Stimulated activated CD8-positive, alpha-beta memory T cell treated with anti-CD3 and anti-CD28 coated beads, Interleukin-4, amount 100 ng/mL, for 1 hour (primary cell): ENCODE measurements at places on chromosomes 3 and 15.

- no peak for DNase-seq
Observed at GRCh38 chr15:85725564-85725963, 69.2 kb downstream of the KLHL25 start.

GRCh38 chr3:152623286-152623911 lies 211.5 kb upstream of the P2RY1 start:
- DNase-seq: no peak

DNA sequence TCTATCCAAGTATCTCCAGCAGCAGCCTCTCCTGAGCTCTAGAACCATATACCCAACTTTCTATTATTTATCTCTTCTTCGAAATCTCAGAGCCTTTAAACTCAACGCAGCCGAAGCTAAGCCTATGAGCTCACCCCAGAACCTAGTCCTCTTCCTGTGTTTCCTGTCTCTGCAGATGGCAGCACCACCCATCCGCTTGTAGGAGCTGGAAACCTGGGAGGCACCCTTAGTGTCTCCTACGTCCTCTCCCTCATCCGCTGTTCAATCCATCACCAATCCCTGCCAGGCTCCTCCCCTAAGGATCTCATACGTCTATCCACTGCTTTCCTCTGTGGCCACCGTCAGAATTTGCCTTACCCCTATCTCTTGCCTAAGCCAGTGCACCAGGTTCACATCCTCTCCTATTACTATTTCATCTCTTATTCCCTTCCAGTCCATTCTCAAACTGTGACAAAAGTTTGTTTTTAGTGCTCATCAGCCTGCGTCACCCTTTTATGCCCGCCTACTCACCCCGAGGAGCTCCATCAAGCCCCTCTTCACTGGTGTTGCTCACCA lies 9.6 kb downstream of the VGLL4 start:
- no peak for DNase-seq

DNA sequence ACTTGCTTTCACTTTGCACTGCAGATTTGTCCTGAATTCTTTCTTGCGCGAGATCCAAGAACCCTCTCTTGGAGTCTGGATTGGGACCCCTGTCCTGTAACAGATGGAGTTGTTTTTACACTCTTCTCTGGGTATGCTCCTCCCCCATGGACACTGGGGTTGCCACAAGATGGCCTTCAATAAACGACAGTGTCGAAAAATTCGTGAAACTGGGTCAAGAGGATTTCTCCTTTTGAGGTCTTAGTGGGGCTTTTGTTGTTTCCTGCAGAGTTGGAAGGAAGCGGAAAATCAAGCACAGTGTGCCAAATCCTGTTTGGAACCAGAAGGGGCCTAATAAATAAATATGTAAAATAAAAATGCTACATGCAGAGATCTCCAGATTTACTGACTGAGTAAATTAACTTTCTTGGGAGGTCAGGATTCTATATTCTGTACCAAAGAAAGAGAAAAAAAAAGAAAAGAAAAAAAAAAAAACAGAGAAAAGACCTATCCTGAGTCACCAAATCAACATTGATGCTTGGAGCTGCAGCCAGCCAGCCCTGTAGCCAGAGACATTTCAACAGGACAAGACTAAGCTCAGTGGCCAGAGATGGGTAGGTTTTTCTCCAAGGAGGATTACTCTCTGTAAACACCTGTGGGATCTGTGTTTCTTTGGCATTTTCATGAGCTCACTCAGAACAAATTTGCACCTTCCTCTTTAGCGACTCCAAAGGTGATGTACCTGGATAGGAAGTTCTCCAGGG lies 24.8 kb downstream of the CCDC80 start:
- DNase-seq: no peak

- no peak for DNase-seq
Observed at GRCh38 chr3:16511681-16512434, 1.6 kb downstream of the RFTN1 start.

DNA sequence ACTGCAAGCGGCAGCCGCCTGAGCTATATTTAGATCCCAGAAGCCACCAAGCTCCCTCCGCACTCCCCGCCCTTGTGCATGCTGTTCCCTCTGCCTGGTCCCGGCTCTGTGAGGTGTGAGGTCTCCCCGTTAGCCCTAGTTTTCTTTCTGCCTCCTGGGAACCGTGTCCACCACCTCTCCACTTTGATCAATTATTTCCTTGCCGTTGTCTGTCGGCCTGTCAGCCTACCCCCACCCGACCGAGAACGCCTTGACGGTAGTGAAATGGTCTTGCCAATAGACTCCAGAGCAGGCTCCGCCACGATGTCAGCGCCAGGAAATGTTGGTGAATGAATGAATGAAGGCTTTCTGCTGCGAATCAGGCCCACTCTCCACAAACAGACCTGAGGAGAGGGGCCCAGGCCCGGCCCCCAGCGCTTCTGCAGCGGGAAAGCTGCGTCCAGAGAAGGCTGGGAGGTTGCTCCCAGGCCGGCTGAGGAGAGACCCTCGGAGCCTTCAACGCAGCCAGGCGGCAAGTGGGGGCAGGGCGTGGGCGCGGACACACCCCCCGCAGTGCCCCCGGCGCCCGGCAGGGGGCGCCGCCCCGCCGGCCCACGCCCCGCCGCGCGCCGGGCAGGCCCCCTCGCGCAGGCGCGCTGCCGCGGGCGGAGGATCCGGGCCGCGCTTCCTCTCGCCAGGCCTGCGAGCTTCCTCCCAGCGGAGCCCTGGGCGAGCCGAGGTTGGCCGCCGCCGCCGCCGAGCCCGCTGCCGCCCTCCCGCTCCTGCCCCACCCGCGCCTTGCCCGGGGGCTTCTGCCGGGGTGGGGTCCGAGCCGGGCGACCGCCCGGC lies at the start of gene CSK:
Gene CSK (plus strand): TSS at position 650 of the 828 bp plus-strand sequence. CDS start 16,218 bp downstream, outside the sequence.
- DNase-seq: peak; percentile 61

- no peak for DNase-seq
Observed at GRCh38 chr15:35289024-35289617, 204.0 kb upstream of the NANOGP8 start.

DNA sequence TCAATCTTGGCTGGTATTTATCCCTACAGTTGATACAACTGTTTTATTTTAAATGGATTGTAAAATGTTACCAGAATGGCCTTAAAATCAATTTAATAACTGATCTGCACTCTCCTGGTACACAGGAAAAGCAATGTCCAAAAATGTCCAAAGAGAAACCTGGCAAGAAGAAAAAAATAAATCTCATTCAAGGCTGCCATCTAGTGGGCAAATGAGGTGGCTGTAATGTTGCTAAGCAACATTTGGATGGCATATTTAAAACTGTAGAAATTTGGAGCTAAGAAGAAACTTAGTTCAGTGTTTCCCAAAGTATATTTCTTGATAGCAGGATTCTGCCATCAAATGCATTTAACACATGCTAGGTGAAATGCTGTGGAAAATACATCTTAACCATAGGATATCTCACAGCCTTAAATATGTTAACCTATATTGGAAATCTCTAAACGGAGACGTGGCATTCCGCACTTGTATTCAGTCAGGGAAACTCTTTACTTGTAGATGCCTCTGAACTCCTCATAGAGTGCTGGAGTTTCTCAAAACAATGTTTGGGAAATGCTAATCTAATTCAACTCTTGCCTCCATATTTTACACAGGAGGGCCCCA lies 216.8 kb downstream of the ERC2 start:
- no peak for DNase-seq

DNA sequence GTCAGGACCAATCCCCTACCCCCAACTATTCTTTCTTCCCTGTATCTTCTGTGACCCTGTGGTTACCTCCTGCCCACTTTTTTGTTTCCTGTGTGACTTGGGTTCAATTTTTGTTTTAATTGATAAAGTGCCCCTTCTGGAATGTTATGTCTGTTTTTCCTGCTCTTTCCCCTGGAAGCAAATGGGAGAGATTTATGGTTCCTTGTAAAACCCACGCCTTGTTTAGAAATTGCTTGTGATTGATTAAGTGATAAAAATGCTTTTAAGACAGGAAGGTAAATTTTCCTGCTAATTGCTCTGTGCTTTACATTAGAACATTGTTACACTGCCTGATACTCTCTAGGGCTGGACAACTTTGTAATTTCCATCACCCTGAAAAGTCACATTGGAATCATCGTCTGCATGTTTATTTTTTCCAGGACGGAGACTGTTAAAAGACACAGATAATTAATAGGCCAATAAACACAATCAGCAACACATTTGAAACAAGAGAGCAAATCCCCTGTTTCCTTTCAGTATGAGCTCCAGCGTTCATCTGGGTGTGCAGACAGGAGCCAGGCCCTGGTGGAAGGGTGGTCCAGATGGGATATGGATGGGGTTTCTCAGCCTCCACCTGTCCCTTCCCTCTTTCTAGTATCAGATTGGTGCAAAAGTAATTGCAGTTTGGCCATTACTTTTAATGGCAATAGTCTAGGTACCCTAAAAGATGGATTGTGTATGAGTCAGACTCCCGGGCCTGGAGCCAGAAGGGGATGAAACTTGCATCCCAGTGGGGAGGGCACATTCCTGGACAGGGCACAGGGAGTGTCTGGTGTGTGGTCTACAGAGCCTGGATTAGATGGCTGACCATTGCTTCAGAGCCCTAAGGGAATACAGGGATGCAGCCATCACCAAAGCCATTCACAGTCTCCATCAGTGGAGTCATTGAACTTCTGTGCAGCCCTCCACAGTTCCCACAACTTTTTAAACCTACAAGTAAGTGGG lies 58.1 kb upstream of the AGBL1 start:
- DNase-seq: no peak

- DNase-seq: no peak
Observed at GRCh38 chr3:13065727-13066126, 7.5 kb downstream of the IQSEC1 start.

DNA sequence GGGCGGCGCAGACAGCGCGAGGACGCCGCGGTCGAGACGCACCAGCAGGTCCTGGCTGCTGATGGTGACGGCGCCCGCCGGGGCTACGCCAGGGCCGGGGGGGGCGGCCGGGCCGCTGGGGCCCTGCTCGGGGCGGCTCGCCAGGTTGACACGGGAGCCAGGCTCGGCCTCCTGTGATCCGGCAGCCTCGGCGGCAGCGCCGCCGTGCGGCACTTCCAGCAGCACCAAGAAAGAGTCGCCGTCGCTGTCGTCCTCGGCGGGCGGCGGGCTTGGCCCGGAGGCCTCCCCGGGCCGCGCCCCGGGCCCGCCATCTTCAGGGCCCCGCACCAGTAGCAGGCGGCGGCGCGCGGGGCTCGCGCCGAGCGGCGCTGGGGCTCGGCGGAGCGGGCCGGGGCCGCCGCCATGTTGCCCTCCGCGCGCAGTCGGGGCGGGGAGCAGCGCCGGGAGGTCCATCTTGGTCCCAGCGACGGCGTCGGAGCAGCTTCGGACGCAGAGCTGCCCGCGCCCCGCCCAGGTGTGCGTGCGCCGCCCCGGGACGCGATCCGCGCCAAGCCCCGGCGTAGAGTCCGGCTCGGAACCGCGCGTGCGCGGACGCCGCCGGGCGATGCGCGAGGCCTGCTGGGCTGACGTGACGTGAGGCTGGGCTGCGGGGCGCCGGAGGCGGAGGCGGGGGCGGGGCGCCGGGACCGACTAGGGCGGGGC lies at the start of gene ZXDC:
Gene ZXDC (minus strand): TSS at position 479 of the 702 bp plus-strand sequence. CDS start 26 bp downstream, at position 453.
- peak; percentile 89 for DNase-seq

DNA sequence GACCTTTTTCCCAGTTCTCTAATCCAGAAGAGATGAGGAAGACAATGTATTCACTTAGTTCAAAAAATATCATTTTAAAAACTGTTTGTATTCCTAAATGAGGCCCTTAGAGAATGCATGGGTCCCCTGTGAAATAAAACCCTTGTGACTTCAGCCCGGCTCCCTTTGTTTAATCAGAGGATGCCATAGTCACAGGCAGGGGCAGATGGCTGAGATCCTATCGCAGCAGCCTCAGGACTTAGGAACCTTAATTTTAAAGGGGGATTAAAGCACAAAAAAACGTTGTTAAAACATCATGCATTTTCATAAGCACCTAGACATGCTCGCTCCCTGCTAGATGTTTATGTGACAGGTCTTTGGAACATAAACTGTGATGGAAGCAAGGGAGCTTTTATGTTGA lies 176.6 kb downstream of the IL20RB start:
- DNase-seq: no peak

DNA sequence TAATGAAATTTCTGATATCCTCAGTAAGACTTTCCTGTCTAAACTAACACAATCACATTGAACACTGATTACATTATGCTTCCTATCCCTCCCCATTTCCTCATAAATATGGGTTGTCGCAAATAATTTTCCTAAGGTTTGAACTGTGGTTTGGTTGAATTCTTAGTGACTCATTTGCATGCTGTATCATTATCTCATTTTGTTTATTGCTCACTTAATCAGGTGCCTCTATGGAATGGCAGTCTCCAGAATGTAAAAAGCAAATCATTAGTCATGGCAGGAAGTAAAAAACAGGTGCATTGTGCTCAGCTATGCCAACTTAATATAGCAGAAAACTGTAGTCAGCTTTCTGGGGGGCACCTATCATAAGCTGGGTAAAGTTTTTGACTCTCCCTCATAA lies 216.0 kb upstream of the ZBTB20 start:
- no peak for DNase-seq

- DNase-seq: no peak
Observed at GRCh38 chr15:98397419-98397818, 250.9 kb upstream of the IGF1R start.

DNA sequence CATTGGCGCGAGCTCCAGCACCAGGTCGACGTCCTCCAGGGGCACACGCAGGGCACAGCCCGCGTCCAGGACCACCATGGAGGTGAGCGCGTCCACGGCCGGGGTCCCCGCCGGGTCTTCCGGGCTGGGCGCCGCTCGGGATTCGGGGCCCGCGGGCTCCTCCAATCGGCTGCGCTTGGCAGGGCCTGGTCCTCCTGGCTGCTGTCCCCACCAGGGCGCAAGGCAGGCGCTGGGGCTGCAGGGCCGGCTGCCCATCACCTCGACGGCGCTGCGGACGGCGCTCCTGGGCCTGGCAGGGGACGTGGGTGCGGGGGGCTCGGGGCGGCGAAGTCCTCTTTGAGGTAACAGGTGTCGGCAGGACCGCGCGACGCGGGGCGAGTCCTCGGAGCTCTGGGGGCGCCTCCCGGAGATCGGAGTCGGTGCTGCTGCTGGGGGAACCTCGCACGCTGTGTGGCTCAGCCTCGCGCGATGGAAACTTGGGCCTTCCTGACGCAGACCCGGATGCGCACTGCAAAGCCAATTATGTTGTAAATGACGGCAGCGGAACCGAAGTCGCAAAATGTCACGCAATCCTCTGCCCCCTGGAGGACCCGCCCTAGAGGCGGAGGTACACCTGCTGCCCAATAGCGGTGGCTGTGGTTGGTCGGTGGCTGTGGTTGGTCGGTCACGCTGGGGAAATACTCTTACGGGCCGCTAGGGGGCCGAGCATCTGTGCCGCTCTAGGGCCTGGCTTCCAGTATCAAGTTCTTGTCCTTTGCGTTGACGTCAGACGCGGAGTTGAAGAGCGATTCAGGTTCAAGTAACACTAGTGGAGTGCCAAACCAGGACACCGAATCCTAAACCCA lies at the start of gene PRR23C:
Gene PRR23C (minus strand): TSS at position 527 of the 845 bp plus-strand sequence. CDS start 272 bp downstream, at position 255.
- DNase-seq: no peak

DNA sequence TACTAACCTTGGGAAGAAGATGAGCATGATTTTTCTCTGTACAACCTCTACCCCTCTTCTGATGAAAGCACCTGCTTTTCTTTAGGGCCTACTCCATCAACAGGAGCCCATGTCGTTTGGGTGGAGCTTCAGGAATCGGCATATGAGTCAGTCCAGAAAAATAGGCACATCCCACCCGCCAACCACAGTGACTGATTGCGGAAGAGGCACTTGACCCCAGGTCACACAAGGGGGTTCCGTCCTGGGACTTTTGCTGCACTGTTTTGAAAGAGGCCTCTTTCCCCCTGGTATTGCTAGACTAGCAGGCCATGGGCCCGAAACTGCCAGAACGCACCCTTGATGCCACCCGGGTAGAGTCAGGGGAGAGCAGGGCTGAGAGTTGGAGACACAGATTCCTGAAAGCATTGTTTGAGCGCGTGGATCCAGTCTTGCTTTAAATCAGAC lies 19.3 kb upstream of the NRROS start:
- DNase-seq: no peak
